ENCODE measurements at places on chromosomes 6 and 20.

DNA sequence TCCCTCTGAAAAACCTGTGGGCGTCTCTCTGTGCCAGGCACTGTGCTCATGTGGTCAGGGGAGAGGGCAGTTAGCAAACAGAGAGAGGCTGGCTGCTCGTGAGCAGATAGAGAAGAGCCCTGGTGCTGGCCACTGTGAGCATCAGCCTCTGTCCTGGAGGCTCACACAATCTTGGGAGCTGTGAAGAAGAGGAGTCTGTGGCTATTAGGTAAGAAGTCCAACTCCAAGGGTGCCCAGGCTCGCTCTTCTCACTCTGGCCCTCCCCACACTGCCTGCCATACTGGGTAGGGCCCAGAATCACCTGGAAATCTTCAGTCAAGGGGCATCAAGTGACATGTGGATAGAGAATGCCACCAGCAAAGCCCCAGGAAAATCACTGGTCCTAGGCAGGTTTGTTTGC lies 14.1 kb downstream of the SCML4 start:
- no peak for DNase-seq

DNA sequence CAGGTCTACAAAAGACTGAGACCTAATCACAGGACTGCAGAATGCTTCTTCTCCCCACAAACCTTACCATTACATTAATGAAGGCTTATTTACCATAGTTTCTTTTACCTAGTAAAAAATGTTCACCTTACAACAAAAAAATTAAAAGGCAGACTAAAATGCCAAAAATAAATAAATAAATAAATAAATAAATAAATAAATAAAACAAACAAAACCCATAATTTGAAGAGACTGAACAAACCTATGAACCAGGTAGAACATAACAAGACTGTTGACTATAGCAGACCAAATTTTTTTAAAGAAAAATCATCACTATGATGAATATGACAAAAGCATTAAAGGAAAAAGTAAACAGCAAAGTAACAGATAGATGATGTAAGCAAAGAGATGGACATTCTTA lies 946.3 kb downstream of the EPHA7 start:
- no peak for DNase-seq

DNA sequence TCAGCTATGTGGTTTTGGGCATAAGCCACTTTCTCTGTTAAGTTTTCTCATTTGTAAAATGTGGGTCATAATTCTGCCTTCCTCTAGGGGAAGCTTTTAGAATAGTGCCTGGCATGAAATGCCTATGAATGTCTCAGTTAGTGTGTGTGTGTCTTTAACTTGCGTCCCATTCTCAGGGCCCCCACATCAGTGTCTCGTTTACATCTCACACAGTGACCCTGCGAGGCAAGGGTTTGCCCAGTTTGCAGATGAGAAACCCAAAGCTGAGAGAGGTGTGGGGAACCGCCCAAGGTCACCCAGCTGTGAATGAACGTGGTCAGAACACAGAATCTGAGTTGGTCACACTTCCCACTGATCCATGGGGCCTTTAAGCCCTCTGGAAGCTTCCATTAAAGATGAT lies 14.1 kb downstream of the DYNLRB1 start:
- no peak for DNase-seq

- DNase-seq = no peak
Measured at GRCh38 chr6:24052590-24052961, 73.4 kb upstream of the NRSN1 start.

DNA sequence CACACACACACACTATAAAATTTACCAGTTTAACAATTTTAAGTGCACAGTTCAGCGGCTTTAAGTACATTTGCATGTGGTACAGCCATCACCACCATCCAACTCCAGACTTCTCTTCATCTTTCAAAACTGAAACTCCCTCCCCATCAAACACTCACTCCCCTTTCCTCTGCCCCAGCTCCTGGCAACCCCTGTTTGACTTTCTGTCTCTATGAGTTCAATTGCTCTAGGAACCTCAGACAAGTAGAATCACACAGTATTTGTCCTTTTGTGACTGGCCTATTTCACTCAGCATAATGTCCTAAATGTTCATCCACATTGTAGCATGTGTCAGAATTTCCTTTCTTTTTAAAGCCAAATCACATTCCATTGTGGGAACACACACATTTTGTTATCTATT lies 302.8 kb upstream of the FOXQ1 start:
- no peak for DNase-seq

DNA sequence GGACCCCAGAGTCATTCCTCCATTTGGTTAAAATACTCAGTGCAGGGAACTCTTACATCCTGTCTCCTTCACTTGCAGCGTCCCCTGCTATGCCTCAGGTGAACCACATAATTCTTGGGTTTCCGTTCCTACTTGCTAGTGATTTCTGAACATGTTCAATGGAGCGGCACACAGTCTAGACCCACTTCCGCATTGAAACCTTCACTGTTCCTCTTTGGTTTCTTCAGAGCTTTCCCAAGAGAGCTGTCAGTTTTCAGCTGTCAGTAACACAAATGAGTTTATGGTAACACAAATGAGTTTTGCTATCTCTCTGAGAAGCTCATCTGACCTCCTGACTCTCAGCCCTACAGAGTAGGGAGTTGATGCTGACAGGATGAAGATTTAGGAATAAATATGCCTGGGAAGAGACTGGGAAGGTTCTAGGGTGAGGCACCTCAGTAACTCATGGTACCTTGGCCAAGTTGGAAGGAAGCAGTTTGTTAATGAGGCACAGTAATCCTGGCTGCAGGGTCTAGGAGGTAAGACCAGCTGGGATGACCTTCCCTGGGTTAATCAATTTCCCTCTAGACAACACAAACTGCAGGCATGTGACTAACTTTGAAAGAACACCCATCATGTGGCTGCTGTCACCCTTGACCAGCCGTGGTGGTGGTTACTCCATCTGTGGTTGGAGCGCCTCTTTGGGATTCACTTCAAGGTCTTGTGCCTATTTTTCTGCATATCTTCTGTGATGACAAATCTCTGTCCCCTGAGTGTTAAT lies 5.4 kb downstream of the SYS1 start:
- no peak for DNase-seq

GRCh38 chr6:146548898-146549374 lies 5.3 kb downstream of the RAB32 start:
- no peak for DNase-seq

Measured in activated CD8-positive, alpha-beta memory T cell treated with anti-CD3 and anti-CD28 coated beads for 4 hours (primary cell).